ENCODE measurements at places on chromosomes 7 and 10.

DNA sequence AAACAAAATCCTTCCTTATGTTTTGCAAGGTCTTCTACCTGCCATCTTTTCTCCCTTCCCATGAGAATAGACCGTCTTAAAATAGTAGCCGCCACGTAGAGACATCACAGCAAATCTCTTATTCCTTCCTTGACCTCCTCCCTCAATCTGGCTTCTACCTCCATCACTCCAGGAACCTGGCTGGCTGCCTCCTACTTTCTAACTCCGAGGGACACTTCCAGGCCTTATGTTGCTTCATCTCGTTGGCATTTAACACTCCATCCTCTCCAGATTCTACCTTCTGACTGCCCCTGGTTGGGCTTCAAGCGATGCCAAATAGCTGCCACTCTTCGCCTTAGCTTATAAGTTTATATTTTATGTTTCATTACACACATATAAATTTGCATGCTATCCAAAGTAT, 26.4 kb upstream of the CALN1 start:
- DNase-seq: no peak

GRCh38 chr10:49571388-49571787, 32.5 kb upstream of the ERCC6 start:
- no peak for DNase-seq

GRCh38 chr10:7146189-7146588, 264.6 kb downstream of the SFMBT2 start:
- DNase-seq: no peak

GRCh38 chr7:158051776-158052175, 535.8 kb downstream of the PTPRN2 start:
- DNase-seq: no peak

DNA sequence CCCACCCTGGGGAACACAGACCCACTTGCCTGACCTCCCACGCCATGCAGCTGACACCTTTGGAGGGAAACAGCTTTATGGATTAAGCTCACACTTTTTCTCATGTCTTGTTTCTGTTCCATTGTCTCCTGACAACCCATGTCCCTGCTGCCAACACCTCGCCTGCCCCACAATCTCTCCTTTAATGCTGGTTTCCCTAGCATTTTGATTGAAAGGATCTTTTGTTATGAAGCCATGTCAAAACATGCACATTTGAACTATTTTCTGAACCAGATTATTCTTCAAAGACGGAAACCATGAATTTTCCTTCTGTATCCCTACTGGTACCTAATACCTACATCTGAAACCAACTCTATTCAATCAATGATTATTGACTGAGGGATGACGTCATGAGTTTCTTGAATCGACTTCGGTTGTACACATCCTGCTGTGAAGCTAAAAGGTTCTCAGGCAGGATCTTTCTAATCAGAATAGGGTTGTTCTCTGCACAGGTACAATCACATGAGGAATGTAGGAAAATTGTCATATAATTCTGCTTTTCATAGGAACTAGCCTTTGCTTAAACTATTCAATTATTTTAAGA, 106.2 kb upstream of the NEBL start:
- no peak for DNase-seq
